NCI-H2171 treated with DMSO at 0.1 percent for 48 hours (cell line): ENCODE measurements at places on chromosomes 6 and 20.

DNA sequence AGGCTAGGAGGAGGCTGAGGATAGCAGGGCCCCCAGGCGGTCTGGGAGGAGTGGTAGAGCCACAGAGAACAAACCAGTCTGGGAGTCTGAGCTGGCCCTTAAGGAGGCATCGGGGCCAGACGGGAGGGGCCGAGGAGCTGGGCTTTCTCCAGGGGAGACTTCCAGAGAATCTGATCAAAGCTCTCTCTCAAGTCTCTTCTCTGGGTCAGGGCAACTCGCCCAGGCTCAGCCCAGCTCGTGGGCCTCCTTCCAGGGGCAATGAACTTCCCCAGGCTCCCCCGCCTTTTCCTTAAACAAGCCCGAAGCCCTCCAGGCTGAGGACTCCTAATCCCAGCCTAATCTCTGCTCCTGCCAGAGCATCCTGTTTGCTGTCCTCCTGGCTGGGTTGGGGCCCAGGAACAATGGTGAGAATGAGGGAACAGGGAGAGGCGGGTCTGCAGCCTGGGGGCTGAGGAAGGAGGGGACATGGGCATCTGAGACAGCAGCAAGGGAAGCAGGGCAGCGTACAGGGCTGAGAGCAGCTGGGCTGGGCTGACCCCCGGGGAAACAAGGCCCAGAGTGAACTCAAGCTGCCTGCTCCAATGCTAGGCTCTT is 173.6 kb downstream of the ANKRD60 start:
- DNase-seq: no peak

- no peak for DNase-seq
Measured at GRCh38 chr6:132675002-132675401, 16.0 kb upstream of the TAAR1 start.

- no peak for DNase-seq
Measured at GRCh38 chr20:4787820-4788219, 66.1 kb downstream of the PRND start.

DNA sequence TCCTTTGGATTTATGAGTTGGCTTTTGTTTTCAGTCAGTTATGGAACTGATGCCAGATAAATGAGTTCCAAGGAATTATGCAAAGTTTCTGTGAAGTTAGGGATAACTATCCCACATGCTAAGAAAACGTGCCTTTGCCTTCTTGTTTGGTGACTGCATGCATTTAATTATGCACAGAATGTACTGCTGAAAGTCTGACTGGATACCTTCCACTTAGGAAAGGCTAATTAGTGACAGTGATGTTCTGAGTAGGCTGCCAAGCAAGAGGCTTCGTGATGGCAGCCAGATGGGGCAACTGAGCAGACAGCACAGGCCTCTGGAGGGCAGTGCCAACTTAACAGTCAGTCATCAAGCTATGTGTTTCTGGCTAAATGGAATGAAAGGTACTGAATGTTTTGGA is 289.9 kb downstream of the CD109 start:
- DNase-seq: no peak

DNA sequence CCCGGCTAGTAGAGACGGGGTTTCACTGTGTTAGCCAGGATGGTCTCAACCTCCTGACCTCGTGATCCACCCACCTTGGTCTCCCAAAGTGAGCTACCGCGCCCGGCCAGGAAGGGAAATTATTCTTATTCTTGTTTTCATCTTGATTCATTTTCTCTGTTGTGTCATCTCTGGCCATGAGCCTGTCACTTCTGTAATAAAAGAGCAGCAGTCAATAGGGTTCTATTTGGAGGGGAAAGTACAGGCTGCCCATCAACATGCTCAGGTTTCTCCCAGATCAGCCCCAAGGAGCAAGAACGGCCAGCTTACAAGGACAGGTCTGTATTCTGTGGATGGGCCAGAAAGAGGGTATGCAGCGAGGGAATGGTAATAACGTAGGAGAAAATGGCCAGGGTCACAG is 345.0 kb downstream of the PREX1 start:
- DNase-seq: no peak

DNA sequence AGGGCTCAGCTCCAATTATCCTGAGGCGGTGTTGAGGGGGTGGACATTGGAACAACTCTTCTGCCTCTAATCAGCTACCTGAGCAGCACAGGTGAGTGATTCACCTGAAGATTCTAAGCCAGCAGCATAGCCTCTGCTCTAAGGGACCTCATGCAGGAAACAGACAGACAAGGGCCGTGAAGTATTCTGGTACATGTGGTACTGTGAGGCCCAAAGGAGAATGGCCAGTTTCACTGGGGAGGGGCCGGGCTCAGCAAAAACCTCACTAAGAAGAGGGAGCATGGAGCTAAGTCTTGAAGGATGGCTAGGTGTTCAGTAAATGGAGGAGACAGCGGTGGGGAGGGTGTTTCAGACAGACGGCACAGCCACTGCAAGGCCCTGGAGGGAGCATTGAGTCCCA is 58.5 kb upstream of the CCDC167 start:
- DNase-seq: no peak

DNA sequence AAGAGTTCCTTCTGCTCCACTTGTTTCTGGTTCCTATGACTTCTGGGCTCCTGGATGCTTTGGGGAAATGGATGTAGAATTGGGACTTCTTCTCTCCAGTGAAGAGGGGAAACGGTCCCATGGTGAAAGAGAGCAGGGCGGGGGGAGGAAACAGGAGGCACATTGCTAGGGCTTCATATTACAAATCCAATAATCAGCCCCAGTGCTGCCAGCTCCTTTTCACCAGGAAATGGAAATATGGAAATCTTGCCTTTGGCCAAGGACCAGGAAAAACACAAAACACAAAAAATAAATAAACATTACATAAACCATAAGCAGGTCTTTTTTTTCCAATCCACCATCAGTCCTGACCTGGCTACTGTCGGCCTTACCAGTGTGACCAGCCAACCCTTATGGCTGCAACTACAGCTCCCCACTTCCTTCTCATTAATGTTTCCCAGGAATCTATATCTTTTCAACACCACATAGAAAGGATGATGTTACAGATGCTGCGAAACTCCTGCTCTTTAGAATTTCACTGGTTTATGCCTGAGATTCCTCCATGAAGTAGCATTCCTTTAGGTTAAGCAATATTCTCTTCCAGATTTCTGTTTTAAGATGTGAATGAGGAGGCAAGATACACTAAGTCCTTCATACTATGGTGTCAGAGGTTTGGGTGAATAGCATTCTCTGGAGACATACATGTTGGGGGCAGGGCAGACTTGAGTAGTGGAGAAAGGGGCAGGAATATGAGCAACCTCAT is 2.0 kb downstream of the PI3 start:
- no peak for DNase-seq

DNA sequence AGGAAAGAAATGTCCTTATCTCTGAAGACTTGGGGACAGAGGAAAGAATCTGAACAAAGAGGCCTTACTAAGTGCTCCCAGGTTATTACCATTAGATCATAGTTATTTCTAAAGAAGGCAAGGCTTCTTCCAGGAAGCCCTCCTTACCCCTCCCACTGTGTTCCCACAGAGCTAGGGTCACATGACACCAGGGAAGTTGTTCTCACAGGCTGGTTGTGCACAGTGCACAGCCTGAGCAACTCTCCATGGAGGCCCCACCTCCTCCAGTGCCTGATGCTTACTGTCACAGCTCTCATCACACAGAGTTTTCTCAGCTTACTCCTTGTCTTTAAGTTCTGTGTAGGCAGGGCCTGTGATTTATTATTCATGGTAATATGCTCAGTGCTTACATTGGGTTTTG is 68.9 kb upstream of the SCGN start:
- no peak for DNase-seq

DNA sequence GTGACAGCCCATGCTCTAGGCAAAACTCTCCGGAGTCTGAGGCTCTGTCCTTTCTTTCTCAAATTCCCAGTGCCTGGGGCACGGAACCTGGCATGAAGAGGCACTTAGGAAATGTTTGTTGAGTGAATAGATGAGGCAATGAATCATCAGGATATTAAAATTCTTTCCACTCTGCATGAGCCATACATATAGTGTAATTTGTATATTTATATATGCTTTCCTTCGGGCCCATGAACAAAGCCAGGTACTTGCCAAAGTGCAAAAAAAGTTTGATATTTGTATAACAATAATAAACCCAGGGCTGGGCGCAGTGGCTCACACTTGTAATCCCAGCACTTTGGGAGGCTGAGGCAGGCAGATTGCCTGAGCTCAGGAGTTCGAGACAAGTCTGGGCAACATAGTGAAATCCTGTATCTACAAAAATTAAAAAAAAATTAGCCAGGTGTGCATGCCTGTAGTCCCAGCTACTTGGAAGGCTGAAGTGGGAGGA is 212.3 kb upstream of the ZNF217 start:
- DNase-seq: peak; percentile 75

- no peak for DNase-seq
Measured at GRCh38 chr6:165751486-165751885, 88.4 kb upstream of the PDE10A start.

DNA sequence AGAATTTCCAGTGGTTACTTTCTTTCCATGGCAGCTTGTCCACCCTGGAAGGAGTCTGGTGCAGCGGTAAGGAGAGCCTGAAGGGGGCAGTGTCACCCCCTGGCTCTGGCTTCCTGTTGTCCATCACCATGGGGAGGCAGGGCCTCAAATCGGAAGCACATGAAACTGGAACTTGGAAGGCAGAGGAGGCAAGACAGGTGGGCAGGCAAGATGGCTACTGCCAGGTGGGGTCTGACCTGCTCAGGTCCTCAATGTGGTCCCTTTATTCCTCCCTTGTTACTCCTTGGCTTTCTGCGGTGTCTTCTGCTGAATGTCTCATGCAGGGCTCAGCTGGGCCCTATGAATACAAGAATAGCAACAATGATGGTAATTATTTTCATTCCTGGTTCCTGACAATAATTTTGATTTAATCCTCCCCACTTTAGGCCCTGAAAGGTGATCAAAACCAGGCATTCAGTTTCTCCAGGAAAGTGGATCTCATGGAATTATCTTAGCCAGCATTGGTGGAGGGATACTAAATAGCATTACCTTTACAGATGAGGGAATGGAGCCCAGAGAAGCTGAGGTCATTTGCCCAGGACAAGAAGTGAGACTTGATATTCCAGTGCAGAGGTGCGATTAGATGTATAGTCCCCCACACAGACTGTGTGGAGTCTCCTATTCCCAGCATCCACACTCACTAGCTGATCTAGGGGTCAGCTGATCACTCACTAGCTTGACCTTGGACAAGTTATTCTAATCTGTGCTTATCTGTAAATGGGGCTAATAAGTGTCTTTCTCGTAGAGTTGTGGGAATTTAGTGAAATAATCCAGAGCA is 17.6 kb upstream of the SNAI1 start:
- DNase-seq: peak; percentile 22

GRCh38 chr6:70394518-70395300 is 18.6 kb upstream of the FAM135A start:
- no peak for DNase-seq

GRCh38 chr20:24971376-24972101 is 21.0 kb downstream of the APMAP start:
- DNase-seq: peak; percentile 85

GRCh38 chr6:52363228-52363867 is 1.4 kb downstream of the PAQR8 start:
- DNase-seq: no peak

DNA sequence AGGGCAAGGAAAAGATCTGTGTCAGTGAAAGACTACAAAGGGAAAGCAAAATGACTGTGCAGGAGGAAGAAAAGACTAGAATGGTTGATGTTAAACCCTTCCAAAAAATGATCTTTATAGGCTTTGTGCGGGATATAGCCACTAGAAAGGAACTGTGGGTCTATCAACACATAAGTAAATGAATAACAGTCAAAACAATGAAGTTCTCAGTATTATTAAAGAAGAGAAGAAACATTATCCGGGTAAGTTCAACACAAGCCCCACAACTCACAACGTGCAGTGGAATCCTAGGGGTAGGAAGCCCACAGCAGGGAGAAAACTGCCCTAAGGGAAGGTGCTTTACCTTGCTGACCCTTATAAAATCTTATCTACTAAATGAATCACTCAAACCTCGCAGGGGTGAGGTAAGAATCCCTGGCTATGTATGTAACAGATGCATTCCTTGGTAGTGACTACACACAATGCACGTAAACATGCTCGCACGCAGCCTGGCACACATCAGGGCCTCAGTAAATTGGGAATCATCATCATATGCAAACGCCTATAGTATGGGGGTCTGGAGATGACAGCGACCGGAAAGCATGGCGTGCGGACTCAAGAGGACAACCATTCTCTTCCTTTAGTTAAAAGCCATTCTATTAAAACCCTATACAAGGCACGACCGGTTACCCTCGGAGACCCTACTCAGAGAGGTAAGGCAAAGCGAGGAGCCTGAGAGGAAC is 11.3 kb downstream of the TFAP2A start:
- DNase-seq: no peak

DNA sequence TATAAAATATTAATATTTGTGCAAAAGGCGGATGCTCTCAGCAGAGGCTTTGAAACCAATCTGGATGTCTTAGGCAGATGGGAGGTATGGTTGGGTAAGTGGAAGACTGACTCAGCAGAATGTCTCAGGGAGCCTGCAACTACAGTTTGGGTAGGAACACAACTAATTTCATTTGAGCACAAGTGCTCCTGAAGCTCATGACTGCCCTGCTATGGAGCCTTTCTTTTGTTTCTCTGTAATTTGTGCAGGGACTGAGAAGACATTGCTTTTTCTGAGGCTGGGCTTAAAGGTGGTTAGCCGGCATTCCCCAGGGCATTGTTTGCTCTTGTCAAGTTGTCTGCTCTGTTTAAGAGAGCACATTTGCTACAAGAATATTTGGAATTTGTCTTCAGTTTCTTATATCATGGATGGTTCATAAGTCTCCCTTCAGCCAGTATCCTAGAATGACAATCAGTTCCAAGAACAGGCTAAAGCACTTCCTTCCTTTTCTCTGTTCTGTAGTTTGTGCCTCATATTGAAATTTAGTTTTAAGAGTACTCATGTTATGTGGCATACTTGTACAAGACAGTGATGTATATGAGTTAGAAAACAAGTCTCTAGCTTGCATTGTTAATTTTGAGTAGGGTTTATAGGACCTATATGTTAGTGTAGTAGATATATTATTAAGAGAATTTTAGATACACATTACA is 208.3 kb downstream of the ZFAND3 start:
- peak; percentile 52 for DNase-seq

DNA sequence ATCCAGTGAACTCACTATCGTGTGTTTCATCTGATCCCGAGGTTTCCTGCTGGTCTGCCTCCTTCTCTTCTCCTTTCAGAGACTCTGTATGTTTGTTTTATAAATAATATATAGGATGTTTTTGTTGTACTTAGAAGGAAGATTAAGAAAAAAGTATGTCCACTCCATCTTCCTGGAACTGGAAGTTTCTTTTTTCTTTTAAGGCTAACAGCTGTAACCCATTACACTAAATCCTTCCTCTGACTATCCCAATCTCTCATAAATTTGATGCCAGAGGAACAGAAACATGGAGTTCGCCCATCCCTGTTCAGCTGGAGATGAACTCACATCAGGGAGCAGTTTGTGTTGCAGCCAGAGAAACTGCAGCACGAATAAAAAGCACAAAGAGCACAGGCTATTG is 20.7 kb downstream of the RIPK1 start:
- no peak for DNase-seq

DNA sequence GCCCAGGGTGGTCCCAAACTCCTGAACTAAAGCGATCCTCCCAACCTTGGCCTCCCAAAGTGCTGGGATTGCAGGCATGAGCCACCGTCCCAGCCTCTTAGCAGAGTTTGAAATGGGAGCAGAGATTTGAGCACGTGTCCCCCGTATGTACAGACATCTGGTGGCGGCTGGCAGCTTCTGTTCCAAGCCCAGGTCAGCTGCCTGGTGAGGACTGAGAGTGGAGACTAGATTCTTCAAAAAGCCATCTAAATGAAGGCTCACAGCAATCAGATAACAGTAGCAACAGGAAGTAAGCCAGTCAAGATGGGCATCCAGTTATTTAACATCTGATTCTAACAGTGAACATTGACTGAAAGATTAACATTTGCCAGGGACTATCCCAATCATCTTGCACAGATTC is 128.1 kb upstream of the AKAP12 start:
- DNase-seq: peak; percentile 68
